ENCODE measurements at places on chromosomes 13 and 19. TPM values are rescaled to one million over a fixed set of nuclear protein-coding genes. Genes with fewer than 3 reads are reported as not detected.

Gene CAPNS1
- 569 TPM for total RNA-seq

Gene NALCN
- not detected for total RNA-seq

Gene CGB8
- not detected for total RNA-seq

Gene ZNF417
- total RNA-seq, result 21.1 TPM

Gene FPR1
- total RNA-seq, result not detected

Gene ZNF45
- 14.0 TPM for total RNA-seq

DNA sequence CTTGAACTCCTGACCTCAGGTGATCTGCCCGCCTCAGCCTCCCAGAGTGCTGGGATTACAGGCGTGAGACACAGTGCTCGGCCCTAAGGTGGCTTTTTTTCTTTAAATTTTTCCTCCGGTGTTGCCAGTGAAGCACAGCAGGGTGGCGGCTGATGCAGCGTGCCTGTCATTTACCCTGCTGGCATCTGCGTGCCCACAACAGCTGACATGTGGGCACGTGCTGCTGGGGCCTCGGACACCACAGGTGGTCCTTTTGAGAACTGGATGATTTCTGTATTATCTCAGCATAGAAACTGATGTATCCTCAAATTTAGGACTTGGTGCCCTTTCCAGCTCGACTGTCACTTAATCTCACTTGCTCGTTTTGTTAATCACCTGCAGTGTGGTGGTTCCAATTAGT is 31.2 kb upstream of the TEX29 start:
- DNase-seq, result no peak
- no peaks in the 10 kb centered on the region for H3K27me3 ChIP-seq
- H3K27ac ChIP-seq, result no peak overlapping the region
- H3K4me1 ChIP-seq, result no peaks in the 10 kb centered on the region
- H3K36me3 ChIP-seq, result peaks cover 39% of the 10 kb centered on the region

GRCh38 chr19:34678421-34678820 is 943 bp downstream of the ZNF302 start:
- no peak for DNase-seq
- H3K36me3 ChIP-seq, result peaks cover 73% of the 10 kb centered on the region
- H3K27ac ChIP-seq, result peak overlapping the region; percentile 98

GRCh38 chr19:50658441-50659317 is 9.4 kb downstream of the C19orf81 start:
- H3K4me1 ChIP-seq, result peaks cover 15% of the 10 kb centered on the region
- H3K36me3 ChIP-seq, result peaks cover 6% of the 10 kb centered on the region
- peak overlapping the region; percentile 79 for H3K27ac ChIP-seq
- peak; percentile 67 for DNase-seq
- H3K27me3 ChIP-seq, result peaks cover 28% of the 10 kb centered on the region

DNA sequence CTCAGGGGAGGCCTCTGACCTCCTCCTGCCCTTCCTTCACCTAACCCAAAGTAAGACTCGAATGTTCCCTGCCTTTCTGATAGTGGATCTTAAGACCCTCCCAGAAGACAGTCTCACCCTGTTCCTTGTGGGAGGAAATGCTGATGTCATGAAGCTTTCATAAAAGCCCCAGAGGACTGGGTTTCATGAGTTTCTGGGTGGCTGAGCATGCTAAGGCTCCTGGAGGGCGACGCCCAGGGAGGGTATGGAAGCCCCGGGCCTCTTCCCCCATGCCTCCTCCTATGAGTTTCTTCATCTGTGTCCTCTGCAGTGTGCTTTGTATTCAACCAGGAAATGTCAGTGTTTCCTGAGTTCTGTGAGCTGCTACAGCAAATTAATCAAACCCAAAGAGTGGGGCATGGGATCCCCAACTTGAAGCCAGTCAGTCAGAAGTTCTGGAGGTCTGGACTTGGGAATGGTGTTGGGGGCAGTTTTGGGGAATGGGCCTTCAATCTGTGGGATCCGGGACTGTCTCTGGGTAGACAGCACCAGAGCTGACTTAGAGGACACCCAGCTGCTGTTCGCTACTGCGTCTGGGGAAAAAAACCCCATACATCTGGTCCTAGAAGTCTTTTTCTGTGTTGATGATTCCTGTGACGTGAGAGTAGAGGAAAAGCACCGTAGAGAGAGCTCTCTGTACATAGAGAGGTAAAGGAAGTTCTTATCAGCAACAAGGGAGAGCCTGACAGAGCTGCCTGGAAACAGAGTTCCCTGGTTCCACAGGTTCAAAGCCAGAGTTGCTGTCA is 2.0 kb upstream of the LILRB2 start:
- no peaks in the 10 kb centered on the region for H3K36me3 ChIP-seq
- no peak for DNase-seq
- H3K27ac ChIP-seq, result no peak overlapping the region
- no peak overlapping the region for H3K4me3 ChIP-seq
- peaks cover 23% of the 10 kb centered on the region for H3K4me1 ChIP-seq
- H3K27me3 ChIP-seq, result peaks cover 29% of the 10 kb centered on the region

GRCh38 chr19:4690361-4690760 is 20.2 kb upstream of the MYDGF start:
- no peaks in the 10 kb centered on the region for H3K27me3 ChIP-seq
- H3K27ac ChIP-seq, result no peak overlapping the region
- H3K36me3 ChIP-seq, result peaks cover 41% of the 10 kb centered on the region
- peaks cover 2% of the 10 kb centered on the region for H3K4me1 ChIP-seq
- no peak for DNase-seq

GRCh38 chr13:40120781-40121180 is 465.3 kb downstream of the COG6 start:
- H3K36me3 ChIP-seq, result peaks cover 7% of the 10 kb centered on the region
- peaks cover 13% of the 10 kb centered on the region for H3K4me1 ChIP-seq
- no peak overlapping the region for H3K4me3 ChIP-seq
- DNase-seq, result no peak
- no peak overlapping the region for H3K27ac ChIP-seq

- H3K4me1 ChIP-seq, result no peaks in the 10 kb centered on the region
- no peak for DNase-seq
- no peaks in the 10 kb centered on the region for H3K36me3 ChIP-seq
- no peaks in the 10 kb centered on the region for H3K27me3 ChIP-seq
Measured at GRCh38 chr13:76289558-76289957, 596.6 kb downstream of the KCTD12 start.

GRCh38 chr13:35994131-35994966 is 136.8 kb downstream of the DCLK1 start:
- DNase-seq, result no peak
- no peaks in the 10 kb centered on the region for H3K36me3 ChIP-seq
- H3K4me1 ChIP-seq, result no peaks in the 10 kb centered on the region
- H3K27me3 ChIP-seq, result no peaks in the 10 kb centered on the region
- no peak overlapping the region for H3K27ac ChIP-seq

- peak overlapping the region; percentile 52 for H3K27ac ChIP-seq
- H3K4me1 ChIP-seq, result peaks cover 11% of the 10 kb centered on the region
- no peak for DNase-seq
Measured at GRCh38 chr19:8552810-8553209, 24.4 kb downstream of the MYO1F start.

DNA sequence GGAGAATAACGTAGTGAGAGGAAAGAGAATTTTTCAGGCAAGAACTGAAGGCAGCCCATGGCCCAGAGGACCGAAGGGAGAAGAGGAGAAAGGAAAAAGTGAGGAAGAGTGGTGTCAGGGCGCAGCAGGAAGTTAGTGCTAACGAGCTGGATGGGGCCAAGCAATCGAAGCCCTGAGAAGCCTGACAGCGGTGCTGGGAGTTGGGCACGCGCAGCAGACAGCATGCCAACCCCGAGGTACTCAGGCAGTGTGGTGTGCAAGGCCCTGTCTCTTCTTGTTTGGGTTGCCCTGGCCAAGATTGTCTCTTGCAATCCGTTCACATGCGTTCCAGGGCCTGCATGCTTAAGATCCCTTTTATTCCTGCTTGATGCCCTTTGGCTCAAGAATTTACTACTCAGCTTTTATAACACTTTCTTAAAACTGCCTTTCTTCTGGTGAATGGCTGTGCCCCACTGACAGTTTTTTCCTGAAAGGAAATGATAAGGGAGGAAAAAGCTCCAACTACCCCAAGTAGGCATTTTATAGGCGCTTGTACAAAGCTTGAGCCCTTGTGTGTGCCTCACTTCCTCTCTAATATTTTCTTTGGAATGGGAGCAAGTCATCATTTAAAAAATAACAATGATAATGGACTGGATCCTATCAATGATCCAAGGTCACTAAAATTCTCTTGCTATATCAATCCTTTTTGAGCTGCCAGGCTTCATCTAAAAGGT is 115.4 kb downstream of the FLT1 start:
- peaks cover 1% of the 10 kb centered on the region for H3K4me1 ChIP-seq
- H3K4me3 ChIP-seq, result no peak overlapping the region
- DNase-seq, result no peak
- H3K27ac ChIP-seq, result no peak overlapping the region
- H3K27me3 ChIP-seq, result peaks cover 19% of the 10 kb centered on the region

All from activated CD8-positive, alpha-beta T cell treated with anti-CD3 and anti-CD28 coated beads, Interleukin-2, amount 10 ng/mL, durations not matched to agents 7 days and 5 days (primary cell).